ENCODE measurements at places on chromosomes 6 and 20. TPM values are rescaled to one million over a fixed set of nuclear protein-coding genes. Genes with fewer than 3 reads are reported as not detected.

The KHDC1L gene
- not detected for total RNA-seq

The KCNQ5 gene
- total RNA-seq: 2.0 TPM

- peaks cover 63% of the 10 kb centered on the region for H3K27me3 ChIP-seq
- DNase-seq: no peak
- peaks cover 15% of the 10 kb centered on the region for H3K36me3 ChIP-seq
- peaks cover 50% of the 10 kb centered on the region for H3K4me1 ChIP-seq
These were observed 5.4 kb downstream of the NKX2-4 start for GRCh38 chr20:21391972-21392352.

- peaks cover 22% of the 10 kb centered on the region for H3K4me1 ChIP-seq
- H3K36me3 ChIP-seq: no peaks in the 10 kb centered on the region
- H3K27ac ChIP-seq: no peak overlapping the region
- no peaks in the 10 kb centered on the region for H3K27me3 ChIP-seq
- no peak overlapping the region for H3K4me3 ChIP-seq
These were observed 192.6 kb upstream of the GGTLC1 start for GRCh38 chr20:24181151-24181550.

The ADGRF5 gene
- total RNA-seq: 0.11 TPM

GRCh38 chr20:47557791-47558190 lies 56.1 kb downstream of the NCOA3 start:
- peaks cover 5% of the 10 kb centered on the region for H3K36me3 ChIP-seq
- no peaks in the 10 kb centered on the region for H3K27me3 ChIP-seq
- peak overlapping the region; percentile 42 for H3K4me3 ChIP-seq
- DNase-seq: no peak
- peaks cover 61% of the 10 kb centered on the region for H3K4me1 ChIP-seq

DNA sequence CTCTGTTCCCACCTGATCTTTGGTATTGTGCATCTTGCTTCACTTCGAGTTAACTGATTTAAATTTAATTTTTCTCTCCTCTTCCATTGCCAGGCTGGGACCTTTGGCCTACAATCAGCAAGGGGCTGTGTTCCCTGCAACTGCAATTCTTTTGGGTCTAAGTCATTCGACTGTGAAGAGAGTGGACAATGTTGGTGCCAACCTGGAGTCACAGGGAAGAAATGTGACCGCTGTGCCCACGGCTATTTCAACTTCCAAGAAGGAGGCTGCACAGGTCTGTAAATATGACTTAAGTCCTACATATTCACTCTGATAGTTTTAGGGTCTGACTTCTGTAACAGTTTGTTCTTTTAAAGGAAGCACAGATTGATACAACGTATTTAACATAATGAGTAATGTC lies 412.4 kb downstream of the ARHGAP18 start:
- peak overlapping the region; percentile 68 for H3K27ac ChIP-seq
- no peak for DNase-seq
- no peaks in the 10 kb centered on the region for H3K27me3 ChIP-seq
- peaks cover 5% of the 10 kb centered on the region for H3K4me1 ChIP-seq
- no peaks in the 10 kb centered on the region for H3K36me3 ChIP-seq
- no peak overlapping the region for H3K4me3 ChIP-seq

The GPR63 gene
- 7.8 TPM for total RNA-seq

DNA sequence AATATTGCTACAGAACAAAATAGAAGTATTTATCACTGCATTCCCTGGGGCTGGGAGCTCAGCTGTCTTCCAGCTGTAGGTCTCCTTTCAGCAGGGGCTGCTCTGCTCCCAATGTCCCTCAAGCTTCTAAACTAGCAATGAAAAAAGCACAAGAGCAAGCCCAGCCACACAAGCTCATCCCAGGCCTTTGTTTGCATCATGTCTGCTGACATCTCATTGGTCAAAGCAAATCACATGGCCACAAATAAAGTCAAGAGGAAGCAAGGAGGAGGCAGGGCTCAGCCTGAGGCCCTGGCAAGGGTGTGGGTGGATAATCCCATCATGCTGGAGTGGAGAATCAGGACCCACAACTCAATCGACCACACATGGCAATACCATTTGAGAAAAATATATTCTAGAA lies 2.2 kb upstream of the BFSP1 start:
- peaks cover 31% of the 10 kb centered on the region for H3K4me1 ChIP-seq
- peaks cover 22% of the 10 kb centered on the region for H3K27me3 ChIP-seq
- H3K27ac ChIP-seq: peak overlapping the region; percentile 29
- H3K36me3 ChIP-seq: peaks cover 4% of the 10 kb centered on the region
- no peak overlapping the region for H3K4me3 ChIP-seq

- H3K27ac ChIP-seq: no peak overlapping the region
- peaks cover 4% of the 10 kb centered on the region for H3K27me3 ChIP-seq
- no peak for DNase-seq
- H3K4me1 ChIP-seq: peaks cover 5% of the 10 kb centered on the region
- H3K36me3 ChIP-seq: peaks cover 4% of the 10 kb centered on the region
- H3K4me3 ChIP-seq: no peak overlapping the region
These were observed 310.6 kb downstream of the PRKN start for GRCh38 chr6:162416831-162417537.

The PPP1R14C gene
- total RNA-seq: 1.1 TPM

Data from WTC11 (cell line).